GM12891 (cell line): ENCODE measurements at places on chromosomes 1 and 21.

DNA sequence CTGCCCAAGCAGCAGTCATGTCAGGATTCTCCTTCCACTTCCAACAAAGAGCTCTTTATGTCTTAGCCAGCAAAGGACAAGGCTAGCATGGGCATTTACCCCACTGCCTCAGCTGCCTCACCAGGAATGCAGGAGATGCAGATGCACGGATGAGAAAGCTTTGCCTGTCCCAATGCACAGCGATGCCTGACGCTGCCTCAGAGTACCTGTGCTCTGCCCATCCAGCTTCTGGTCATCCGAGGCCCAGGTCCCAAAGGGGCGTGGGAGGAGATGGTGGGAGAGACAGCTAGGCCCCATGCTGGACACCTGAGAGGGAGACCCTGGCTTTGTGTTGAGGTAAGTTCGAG, 59.0 kb downstream of the IRF2BP2 start:
- no peak for DNase-seq

GRCh38 chr1:110326826-110327225, 12.4 kb upstream of the RBM15 start:
- DNase-seq = no peak

- no peak for DNase-seq
Observed at GRCh38 chr1:233362743-233363142, 35.2 kb downstream of the MAP3K21 start.

GRCh38 chr1:29055160-29055559, 68.5 kb downstream of the TMEM200B start:
- DNase-seq = no peak

DNA sequence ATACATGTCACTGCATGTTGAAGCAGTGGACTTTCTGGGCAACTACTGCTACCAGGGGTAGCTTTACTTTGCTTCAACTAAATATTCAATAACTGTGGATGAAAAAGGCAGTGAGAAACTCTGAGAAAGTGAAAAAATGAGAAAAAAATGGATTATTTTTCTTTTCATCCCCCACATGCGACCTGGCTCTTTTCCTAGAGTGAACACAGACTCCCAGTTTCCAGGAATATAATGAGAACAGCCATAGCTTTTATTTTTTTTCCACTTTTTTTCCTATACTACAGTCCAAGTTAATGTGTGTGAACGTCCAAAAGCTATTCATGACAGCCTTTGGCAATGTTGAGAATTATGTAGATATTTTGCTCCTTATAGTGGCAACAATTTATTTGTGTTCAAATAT, 230.4 kb downstream of the DNM3 start:
- DNase-seq = no peak

DNA sequence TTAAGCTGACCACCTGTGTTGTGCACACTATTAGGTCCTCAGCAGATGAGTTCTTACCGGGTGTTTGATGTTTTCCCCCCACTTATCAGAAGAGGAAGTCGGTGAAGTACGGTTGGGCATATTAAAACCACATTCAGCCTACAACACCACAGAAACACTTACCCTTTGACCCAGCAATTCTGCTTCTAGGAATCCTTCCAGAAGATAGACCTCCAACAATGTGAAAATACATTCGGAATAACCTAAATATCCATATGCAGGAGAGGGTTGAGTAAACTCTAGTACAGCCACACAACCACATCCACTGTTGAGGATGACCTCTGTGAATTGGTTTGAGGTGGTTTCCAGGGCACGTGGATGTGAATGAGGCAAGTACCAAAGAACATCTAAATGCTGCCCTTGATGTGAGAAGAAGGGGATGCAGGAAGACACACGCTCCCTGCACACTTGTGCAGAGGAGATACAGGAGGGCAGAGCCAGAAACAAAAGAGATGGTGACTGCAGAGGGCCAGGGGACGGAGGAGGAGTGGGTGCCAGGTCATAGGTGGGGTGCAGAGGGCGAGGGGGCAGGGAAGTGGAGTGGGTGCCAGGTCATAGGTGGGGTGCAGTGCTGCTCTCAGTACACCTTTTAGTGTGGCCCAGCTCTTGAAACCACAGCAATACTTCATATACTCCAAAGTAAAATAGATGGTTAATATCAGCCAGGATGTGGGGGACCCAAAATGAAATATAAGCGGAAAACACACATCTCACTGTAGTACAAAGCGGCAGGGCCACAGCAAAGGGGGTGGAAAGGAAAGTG, 12.8 kb downstream of the ADARB1 start:
- no peak for DNase-seq

GRCh38 chr1:187415065-187415464, 586.3 kb downstream of the PLA2G4A start:
- DNase-seq = no peak

- no peak for DNase-seq
Observed at GRCh38 chr1:17028662-17029188, 17.0 kb upstream of the ATP13A2 start.
